ENCODE measurements at places on chromosomes 1 and 21.

GRCh38 chr21:42150474-42151085 is 68.4 kb upstream of the ABCG1 start:
- DNase-seq = no peak

DNA sequence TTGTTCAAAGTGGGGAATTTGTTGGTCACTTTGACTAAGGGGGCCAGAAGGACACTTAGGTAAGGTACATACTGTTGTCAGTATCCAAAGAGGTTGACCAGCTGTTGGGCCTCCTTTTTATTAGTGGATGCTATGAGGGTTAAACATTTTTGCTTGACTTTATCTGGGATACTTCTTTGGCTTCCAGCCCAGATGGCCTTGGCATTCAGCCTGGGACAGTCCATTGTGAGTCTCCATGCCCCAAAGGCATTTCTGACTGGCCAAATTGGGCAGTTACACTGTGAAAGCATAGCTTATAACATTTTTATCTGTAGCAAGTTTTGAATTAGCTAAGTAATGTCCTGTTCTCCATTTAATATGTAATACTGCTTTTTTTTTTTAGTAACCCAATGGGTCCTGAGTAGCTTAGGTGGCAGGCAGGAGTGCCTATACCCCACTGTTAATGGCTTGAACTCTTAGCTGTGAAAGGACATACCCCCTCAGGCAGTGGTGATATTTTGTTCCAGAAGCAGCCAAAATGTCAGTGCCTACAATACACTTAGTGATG is 35.4 kb upstream of the CD1D start:
- DNase-seq = no peak

- no peak for DNase-seq
Measured at GRCh38 chr1:170214117-170215032, 68.6 kb downstream of the NTMT2 start.

DNA sequence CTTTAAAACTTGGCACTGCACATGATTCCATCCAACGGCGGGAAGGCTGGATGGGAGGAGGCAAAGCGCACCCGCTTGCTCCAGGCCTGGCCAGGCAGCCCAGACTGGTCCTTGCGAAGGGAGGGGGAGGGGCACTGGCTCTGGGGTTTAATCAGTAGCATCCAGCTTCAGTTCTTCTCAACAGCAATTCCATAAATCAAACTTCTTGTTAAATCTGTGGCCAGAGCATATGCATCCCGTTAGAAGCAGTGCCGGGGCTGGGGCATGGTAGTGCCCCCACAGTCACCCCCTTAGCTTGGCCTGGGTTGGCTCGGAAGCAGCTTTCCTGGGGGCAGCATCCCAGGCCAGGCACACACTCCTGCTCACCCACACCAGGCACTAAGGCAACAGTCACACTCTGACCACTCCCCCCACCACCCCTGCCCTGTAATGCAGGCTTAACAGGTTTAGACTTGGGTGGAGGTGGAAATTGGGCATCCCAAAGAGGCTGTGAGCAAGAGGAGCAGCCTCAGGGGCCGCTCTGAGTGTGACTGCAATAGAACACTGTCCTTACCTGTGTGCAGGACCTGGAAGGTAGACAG is 94.1 kb upstream of the CASZ1 start:
- no peak for DNase-seq

- no peak for DNase-seq
Measured at GRCh38 chr1:219278288-219278687, 104.6 kb downstream of the LYPLAL1 start.

DNA sequence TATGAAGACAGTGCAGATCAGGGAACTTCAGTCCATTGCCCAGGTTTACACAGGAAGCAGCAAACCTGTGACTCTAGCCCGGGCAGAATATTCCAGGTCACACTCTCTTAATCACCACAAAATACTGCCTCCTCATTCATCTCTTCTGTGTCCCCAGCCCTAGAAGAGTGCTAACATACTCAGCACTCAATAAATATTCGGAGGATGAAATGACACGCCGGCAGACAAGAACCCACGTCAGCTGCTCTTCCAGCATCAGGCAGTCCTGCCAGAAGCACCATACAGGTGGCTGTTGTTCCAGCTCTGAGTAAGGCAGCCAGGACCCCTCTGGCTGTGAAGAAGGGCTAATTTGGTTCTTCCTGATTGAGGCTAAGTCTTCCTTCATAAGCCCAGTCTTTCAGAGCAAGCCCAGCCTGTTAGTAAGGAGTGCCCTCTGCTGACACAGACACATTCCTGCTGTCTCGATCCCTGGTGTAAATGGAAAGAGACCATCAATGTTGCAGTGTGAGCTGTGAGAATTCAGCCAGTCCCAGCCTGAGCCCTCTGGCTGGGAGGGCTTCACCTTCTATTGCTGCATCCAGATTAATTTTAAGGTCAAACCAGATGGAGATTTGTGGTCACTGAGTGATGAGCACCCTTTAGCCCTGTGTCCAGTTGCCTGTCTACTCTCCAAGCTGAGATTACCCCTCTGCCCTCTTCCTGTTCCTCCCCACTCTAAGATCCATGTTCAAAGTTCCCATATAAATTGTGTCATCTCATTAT is 45.0 kb upstream of the KIRREL1 start:
- DNase-seq = no peak

GRCh38 chr1:54506594-54506993 is 41.4 kb upstream of the ACOT11 start:
- DNase-seq = no peak

Measured in kidney epithelial cell (primary cell).